ENCODE measurements at places on chromosomes 1 and 21. TPM values are rescaled to one million over a fixed set of nuclear protein-coding genes. Genes with fewer than 3 reads are reported as not detected.

- H3K27me3 ChIP-seq, result no peaks in the 10 kb centered on the region
- 0 out of 2 replicates have a peak, but pooled peaks cover 3% of the 10 kb centered on the region for H3K36me3 ChIP-seq
- H3K4me1 ChIP-seq, result peaks cover 6% of the 10 kb centered on the region
- no peak for DNase-seq
Measured at GRCh38 chr1:26291433-26291832, 11.5 kb downstream of the SH3BGRL3 start.

DNA sequence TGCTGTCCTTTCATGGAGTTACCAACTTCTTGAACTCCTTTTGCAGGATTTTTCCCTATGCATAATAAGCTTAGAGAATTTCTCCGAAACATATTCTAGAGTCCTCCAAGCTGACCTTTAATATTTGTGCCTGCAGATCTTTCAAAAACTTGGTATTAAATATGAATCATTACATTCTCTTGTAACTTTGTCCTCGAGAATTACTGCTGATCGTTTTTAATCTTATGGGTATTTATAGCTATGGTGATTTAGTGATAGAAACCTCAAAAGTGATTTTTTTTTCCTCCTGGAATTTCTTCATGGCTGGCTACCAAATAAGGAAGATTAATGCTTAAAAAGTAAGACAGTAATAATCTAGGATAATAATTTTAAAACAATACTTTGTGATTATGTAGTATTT, 39.1 kb downstream of the MAP3K21 start:
- H3K27me3 ChIP-seq, result no peaks in the 10 kb centered on the region
- peaks cover 25% of the 10 kb centered on the region for H3K4me1 ChIP-seq
- H3K4me3 ChIP-seq, result no peak overlapping the region
- peak overlapping the region; percentile 60 for H3K27ac ChIP-seq

Gene ROR1
- total RNA-seq, result 2.7 TPM

- no peaks in the 10 kb centered on the region for H3K27me3 ChIP-seq
- DNase-seq, result no peak
- no peak overlapping the region for H3K4me3 ChIP-seq
- H3K27ac ChIP-seq, result peak overlapping the region; percentile 73
- H3K36me3 ChIP-seq, result peaks cover 43% of the 10 kb centered on the region
Measured at GRCh38 chr1:6224718-6225117, 11.0 kb downstream of the ICMT start.

GRCh38 chr1:61724506-61724812, 482 bp downstream of the TM2D1 start:
- H3K4me1 ChIP-seq, result peaks cover 8% of the 10 kb centered on the region
- peak overlapping the region; percentile 73 for H3K4me3 ChIP-seq
- 0 out of 2 replicates have a peak, but pooled peaks cover 3% of the 10 kb centered on the region for H3K36me3 ChIP-seq
- H3K27me3 ChIP-seq, result no peaks in the 10 kb centered on the region
- peak overlapping the region; percentile 76 for H3K27ac ChIP-seq

Gene SERPINC1
- total RNA-seq, result 0.61 TPM

- no peak overlapping the region for H3K27ac ChIP-seq
- H3K36me3 ChIP-seq, result peaks cover 17% of the 10 kb centered on the region
- DNase-seq, result no peak
- H3K4me3 ChIP-seq, result no peak overlapping the region
Measured at GRCh38 chr1:231533240-231533639, 4.8 kb downstream of the TSNAX start.

Gene SEMA4A
- total RNA-seq, result 0.39 TPM

GRCh38 chr1:76784502-76784901, 82.8 kb upstream of the ST6GALNAC5 start:
- no peak overlapping the region for H3K27ac ChIP-seq
- H3K36me3 ChIP-seq, result no peaks in the 10 kb centered on the region
- H3K4me3 ChIP-seq, result no peak overlapping the region
- H3K27me3 ChIP-seq, result no peaks in the 10 kb centered on the region
- DNase-seq, result no peak

Gene TRABD2B
- 0.05 TPM for total RNA-seq

- H3K27me3 ChIP-seq, result no peaks in the 10 kb centered on the region
- H3K4me1 ChIP-seq, result peaks cover 15% of the 10 kb centered on the region
- DNase-seq, result no peak
- H3K4me3 ChIP-seq, result no peak overlapping the region
Measured at GRCh38 chr1:203638950-203639349, 12.3 kb downstream of the ATP2B4 start.

- no peak overlapping the region for H3K27ac ChIP-seq
- H3K27me3 ChIP-seq, result no peaks in the 10 kb centered on the region
- no peak overlapping the region for H3K4me3 ChIP-seq
- no peak for DNase-seq
Measured at GRCh38 chr1:231519166-231519565, 9.3 kb upstream of the TSNAX start.

GRCh38 chr21:45014747-45015468, 59.5 kb upstream of the ADARB1 start:
- H3K27me3 ChIP-seq, result no peaks in the 10 kb centered on the region
- H3K4me1 ChIP-seq, result peaks cover 34% of the 10 kb centered on the region
- no peak overlapping the region for H3K4me3 ChIP-seq
- no peak overlapping the region for H3K27ac ChIP-seq
- DNase-seq, result no peak

Gene PKP1
- total RNA-seq, result 0.07 TPM

DNA sequence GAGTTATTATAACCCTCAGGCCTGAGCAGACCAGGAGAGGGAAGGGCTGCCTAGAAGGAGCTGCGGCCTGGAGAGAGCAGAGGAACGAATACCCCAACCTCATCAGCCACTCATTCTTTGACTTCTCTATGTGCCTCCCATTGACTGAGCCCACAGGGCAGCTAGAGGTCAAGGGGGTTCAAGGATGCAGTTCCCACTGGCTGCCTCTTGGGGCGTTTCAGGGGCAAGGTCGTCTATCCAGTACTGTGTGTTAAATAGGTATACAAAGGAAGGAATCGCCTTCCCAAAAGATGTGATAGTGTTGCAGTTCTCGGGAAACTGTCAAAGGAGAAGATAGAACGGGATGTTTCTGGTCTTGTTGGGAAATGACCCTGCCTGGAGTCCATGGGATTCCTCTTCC, 250.6 kb downstream of the PRDM2 start:
- H3K27me3 ChIP-seq, result peaks cover 13% of the 10 kb centered on the region
- no peak overlapping the region for H3K4me3 ChIP-seq
- no peaks in the 10 kb centered on the region for H3K4me1 ChIP-seq

- DNase-seq, result no peak
- no peak overlapping the region for H3K27ac ChIP-seq
- no peak overlapping the region for H3K4me3 ChIP-seq
- no peaks in the 10 kb centered on the region for H3K36me3 ChIP-seq
- H3K27me3 ChIP-seq, result no peaks in the 10 kb centered on the region
Measured at GRCh38 chr21:28018213-28018612, 974.5 kb downstream of the LTN1 start.

DNA sequence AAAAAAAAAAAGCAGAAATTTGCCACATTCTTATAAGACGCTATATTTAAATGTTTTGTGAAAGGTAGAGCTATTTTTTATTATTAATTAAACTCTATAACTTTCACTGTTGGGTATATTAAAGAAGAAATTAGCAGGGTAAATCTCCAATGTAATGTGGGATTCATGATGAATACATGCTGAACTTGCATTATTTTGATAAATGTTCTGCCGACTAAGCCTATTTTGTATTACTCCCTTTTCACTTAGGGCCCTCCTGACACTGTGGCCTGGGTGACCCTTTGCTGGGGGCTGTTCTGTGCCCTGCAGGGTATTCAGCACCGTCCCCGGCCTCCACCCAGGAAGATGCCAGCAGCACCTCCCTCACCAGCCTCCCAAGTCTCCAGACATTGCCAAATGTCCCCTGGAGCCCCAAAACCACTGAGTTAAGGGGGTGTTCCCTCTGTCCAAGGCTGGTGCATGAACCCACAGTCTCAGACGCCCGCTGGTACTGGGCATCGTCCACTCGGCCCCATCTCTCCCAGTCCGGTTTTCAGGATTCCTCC, 22.5 kb downstream of the RSPH1 start:
- H3K4me1 ChIP-seq, result peaks cover 12% of the 10 kb centered on the region
- peak overlapping the region; percentile 41 for H3K4me3 ChIP-seq
- no peak for DNase-seq
- no peaks in the 10 kb centered on the region for H3K36me3 ChIP-seq
- H3K27ac ChIP-seq, result peak overlapping the region; percentile 42

GRCh38 chr1:39145331-39145965, 59.0 kb upstream of the MACF1 start:
- no peak overlapping the region for H3K27ac ChIP-seq
- no peak for DNase-seq
- H3K27me3 ChIP-seq, result no peaks in the 10 kb centered on the region
- no peak overlapping the region for H3K4me3 ChIP-seq
- no peaks in the 10 kb centered on the region for H3K36me3 ChIP-seq
- peaks cover 18% of the 10 kb centered on the region for H3K4me1 ChIP-seq

DNA sequence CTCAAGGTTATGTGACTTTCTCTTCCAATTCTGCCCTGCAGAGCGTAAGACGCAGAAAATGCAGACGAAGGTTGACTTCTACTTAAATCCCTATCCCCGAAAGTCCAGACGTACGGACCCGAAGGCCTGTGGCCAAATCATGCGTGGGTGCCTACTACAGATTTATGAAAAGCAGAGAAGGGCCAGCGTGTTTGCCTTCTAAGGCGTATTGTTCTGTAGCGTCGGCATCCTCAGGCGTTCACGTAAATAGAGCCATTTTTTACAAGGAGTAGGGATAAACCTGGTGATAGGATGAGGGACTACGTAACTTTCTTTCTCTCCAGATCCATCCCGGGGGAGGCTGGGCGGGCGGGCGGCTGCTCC, 222 bp upstream of the GIPC2 start:
- no peaks in the 10 kb centered on the region for H3K36me3 ChIP-seq
- no peak overlapping the region for H3K4me3 ChIP-seq
- H3K27me3 ChIP-seq, result no peaks in the 10 kb centered on the region
- H3K4me1 ChIP-seq, result no peaks in the 10 kb centered on the region

- no peak for DNase-seq
- H3K4me1 ChIP-seq, result peaks cover 29% of the 10 kb centered on the region
- H3K36me3 ChIP-seq, result no peaks in the 10 kb centered on the region
Measured at GRCh38 chr1:214458541-214458940, 92.9 kb downstream of the PTPN14 start.

DNA sequence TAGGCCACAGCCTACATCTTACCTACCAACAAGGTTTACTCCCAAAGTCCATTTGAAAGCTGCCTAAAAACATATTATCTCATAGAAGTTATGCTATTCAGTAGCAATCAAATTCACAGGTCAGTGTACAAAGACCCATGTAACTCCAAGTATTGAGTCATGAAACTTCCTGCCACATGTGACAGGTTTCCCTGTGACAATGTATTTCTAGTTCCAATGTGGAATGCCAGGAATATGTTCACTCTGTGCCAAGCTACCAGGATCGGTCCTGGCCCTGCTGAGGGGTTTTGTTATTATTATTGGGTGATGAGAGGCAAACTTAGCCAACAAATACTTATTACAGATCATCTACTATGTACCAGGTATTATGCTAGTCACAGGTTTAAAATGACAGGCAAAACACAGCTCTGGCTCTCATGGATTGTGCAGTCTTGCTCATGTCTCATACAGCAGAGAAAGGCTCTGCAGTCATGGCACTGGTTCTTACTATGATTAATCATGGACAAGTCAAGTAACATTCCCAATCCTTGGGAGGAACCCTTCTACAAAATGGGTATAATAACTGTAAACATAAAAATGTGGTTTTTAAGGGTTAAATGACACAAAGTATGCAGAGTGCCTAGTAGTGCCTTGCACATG, 22.5 kb downstream of the DPH5 start:
- DNase-seq, result no peak
- no peak overlapping the region for H3K27ac ChIP-seq
- no peaks in the 10 kb centered on the region for H3K27me3 ChIP-seq
- no peak overlapping the region for H3K4me3 ChIP-seq

DNA sequence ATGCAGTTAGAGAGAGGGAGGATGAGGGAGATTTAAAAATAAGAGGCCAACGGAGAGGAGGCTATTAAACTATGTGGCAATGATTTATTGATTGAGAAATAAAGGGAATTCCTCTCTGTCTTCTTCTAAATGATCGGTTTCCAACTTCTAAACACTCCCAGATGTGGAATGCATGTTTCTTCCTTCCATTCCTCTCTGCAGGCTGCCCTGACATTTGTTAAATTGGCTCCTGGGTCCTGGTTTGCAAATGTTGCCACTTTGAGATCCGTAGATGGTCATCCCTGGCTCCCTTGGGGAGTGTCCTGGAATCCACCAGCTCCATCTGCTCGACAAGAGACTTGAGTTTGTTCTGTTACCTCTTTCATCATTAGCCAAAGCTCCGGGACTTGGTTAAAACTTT, 10.3 kb upstream of the C1orf198 start:
- peaks cover 5% of the 10 kb centered on the region for H3K27me3 ChIP-seq
- DNase-seq, result no peak
- H3K4me3 ChIP-seq, result no peak overlapping the region
- H3K4me1 ChIP-seq, result peaks cover 22% of the 10 kb centered on the region

Gene RBP7
- total RNA-seq, result 45.6 TPM

GRCh38 chr1:210239349-210240111, 6.9 kb downstream of the SERTAD4 start:
- H3K4me3 ChIP-seq, result no peak overlapping the region
- H3K27me3 ChIP-seq, result peaks cover 41% of the 10 kb centered on the region
- peak; percentile 28 for DNase-seq

All from HCT116 (cell line).